ENCODE measurements at places on chromosomes 7 and 10. TPM values are rescaled to one million over a fixed set of nuclear protein-coding genes. Genes with fewer than 3 reads are reported as not detected.

DNA sequence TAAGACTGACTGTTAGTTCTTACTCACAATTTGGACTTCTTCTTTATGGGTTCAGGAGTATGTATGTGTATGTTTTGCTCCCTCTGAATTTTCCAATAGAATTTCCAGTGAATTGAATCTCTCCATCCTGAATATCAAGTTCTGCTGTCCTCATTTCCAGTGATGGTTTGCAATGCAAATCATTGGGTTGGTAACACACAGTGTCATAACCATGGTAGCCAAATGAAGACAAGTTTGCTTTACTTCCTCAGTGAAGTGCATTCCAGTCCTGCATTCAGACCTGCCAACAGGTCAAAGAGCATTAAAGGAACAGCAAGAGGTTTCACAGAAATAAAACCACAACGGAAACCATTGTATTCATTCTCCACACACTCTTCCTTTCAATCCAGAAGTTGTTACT lies 15.2 kb downstream of the ITPRID1 start:
- DNase-seq, result no peak

The TRPV5 gene
- not detected for total RNA-seq

- DNase-seq, result peak; percentile 53
Observed at GRCh38 chr10:46314071-46314470, 27.3 kb downstream of the ANTXRL start.

- no peak for DNase-seq
Observed at GRCh38 chr7:100221231-100221718, 1.5 kb downstream of the PVRIG start.

- DNase-seq, result no peak
Observed at GRCh38 chr10:85786401-85786899, 580.1 kb downstream of the GRID1 start.

GRCh38 chr10:89138755-89139490 lies 68.2 kb downstream of the CH25H start:
- no peak for DNase-seq

GRCh38 chr10:131973160-131973951 lies 8.4 kb downstream of the BNIP3 start:
- no peak for DNase-seq

DNA sequence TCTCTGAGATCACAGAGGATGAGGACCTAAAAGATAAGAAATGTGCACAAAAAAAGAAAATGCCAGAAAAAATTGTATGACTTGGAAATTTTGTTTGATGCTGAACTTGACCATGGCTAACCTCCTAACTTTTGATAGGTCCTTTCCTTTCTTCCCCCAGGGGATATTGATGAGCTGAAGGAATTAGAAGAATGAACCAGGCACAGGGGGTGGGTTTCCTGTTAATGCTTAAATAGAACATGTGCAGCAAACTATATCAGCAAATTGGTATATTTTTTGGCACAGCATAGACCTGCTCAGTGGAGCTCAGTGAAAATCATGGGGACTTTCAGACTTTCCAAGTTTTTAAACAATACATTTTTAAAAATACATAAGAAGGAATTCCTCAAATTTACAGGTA lies 300.7 kb downstream of the HDAC9 start:
- DNase-seq, result no peak

The WDR86 gene
- total RNA-seq, result 19.4 TPM

DNA sequence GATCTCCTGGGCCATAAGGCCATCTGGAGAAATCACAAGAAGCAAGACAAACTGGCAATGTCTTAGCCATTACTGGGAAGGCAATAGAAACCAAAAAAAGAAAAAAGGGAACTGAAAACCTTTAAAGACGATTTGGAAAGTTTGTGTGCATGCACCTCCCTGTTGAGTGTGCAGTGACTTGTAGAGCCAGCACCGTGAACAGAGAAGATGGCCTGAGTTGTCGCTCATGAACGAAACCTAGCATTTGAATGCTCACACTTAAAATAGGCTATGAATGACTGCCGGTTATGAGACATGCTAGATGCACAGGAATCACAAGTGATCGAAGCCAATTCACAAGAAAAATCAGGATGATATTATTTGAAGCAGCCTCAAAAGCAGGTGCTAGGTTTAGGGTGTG lies 151.3 kb upstream of the ADO start:
- no peak for DNase-seq

GRCh38 chr10:61592581-61592980 lies 70.1 kb upstream of the CABCOCO1 start:
- DNase-seq, result no peak

- DNase-seq, result no peak
Observed at GRCh38 chr7:29372351-29373090, 177.9 kb downstream of the CHN2 start.

GRCh38 chr7:37984750-37985390 lies 64.4 kb downstream of the EPDR1 start:
- DNase-seq, result no peak

GRCh38 chr10:14594878-14595525 lies 179.7 kb downstream of the FAM107B start:
- no peak for DNase-seq

- DNase-seq, result no peak
Observed at GRCh38 chr7:130409067-130409711, 28.9 kb downstream of the CPA1 start.

The ACTL6B gene
- total RNA-seq, result not detected

GRCh38 chr10:42623929-42624328 lies 14.4 kb downstream of the ZNF33B start:
- DNase-seq, result no peak

The LEP gene
- 784 TPM for total RNA-seq

DNA sequence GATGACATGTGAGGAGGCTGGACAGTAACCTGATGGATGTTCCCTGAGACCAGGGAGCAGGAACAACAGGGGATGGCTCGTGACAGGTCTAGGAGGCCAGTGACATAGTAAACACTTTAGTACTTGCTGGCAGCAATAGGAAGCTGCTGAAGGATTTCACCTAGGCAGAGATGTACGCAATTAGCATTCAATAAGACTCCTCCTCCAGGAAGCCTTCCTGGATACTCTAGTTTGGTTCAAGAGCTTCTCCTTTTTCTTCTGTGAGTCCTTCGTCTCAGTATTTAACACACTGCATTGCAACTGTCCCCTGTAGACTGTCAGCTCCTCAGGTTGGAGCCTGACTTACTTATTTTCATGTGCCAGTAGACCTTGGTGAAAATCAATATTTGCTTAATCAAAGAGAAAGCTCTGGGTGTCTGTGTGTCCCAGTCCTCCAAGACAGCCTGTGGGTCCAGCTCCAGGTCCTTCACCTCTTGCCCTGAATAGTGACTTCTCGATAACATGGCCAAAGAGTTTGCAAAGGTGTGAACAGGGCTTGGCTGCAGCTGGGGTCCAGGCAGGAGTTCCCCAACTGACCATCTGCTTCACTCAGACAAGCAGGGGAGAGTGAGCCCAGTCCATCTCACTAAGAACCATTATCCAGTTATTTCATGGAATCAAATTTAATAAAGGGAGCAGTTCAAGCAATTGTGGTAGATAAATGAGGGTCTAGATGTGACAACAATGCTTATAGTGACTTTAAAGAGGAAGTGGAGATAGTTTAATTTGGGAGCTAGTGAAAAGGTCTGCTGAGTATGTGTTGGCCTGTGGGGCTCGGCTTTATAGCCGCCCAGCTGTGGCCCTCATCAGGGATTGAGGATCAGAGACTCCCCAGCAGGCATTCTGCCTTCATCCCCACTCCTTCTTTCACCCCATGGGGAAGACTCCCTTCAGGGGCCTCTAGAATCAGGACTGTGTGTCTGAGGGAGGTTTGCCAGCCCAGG lies 9.4 kb downstream of the TMEM273 start:
- no peak for DNase-seq

GRCh38 chr7:137933270-137934017 lies 68.4 kb downstream of the CREB3L2 start:
- no peak for DNase-seq

The CCDC172 gene
- total RNA-seq, result not detected

DNA sequence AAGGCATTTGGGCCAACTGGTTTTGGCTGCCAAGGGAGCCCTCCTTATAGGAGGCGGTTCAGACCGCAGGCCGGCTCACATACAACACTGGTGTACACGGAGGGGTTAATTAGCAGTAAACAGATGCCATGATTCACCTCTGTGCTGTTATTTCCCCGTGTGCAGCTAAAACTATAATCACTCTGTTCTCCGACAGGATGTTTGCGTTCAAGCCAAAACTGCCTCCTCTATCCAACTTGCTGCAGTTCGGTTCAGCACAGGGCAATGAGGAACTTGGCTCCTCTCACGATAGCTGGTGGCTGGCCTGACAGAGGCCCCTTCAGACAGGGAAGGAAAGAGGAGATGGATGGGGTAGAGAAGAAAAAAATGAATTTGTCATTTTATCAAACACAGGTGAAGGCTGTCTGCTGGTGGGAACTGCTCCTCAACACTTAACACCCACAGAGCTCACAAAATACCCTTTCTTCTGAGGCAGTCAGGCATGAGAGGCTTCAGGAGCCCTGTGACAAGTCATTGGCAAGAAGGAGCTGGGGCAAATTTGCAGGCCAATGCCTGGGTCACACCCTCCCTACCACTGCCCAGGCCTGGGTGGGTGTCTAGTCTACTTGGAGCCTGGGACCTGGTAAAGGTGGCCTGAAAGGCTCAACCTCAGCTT lies 24.0 kb downstream of the KCNMA1 start:
- DNase-seq, result no peak

The FAM25C gene
- not detected for total RNA-seq

DNA sequence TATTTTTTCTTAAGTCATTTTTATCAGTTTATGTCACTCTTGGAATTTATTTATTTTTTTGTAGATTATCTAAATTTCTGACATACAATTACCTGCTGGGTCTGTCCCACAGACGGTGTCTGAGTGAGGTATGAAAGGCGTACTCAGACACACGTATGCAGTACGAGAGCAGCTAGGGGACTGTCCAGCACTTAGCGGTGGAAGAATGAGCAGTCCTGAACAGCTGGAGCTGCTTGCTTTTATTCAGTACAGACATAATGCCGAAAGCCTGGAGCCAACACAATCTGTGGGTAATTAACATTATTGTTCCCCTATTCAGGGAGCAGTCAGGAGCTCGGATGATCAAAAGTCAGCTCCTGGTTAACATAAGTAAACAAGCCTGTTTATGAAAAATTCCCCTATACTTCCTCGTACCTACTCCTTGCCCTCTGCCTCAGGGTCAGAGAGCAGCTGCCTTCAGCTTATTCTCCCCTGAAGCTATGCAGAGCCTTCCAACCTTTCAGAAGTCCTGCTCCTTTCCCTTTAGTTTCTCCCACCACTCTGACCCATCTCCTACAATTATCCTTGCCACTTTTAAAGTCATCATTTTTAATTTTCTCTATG lies 488.0 kb upstream of the POM121L12 start:
- DNase-seq, result no peak

- no peak for DNase-seq
Observed at GRCh38 chr7:36315309-36315944, 74.2 kb upstream of the ANLN start.

Data from mesenteric fat pad (tissue), 1 donor.